ENCODE measurements at places on chromosomes 1 and 21.

GRCh38 chr1:205380882-205381281 is 24.2 kb upstream of the KLHDC8A start:
- no peak for DNase-seq

- DNase-seq: peak; percentile 47
Measured at GRCh38 chr1:20486457-20487235, 636 bp upstream of the CAMK2N1 start.

DNA sequence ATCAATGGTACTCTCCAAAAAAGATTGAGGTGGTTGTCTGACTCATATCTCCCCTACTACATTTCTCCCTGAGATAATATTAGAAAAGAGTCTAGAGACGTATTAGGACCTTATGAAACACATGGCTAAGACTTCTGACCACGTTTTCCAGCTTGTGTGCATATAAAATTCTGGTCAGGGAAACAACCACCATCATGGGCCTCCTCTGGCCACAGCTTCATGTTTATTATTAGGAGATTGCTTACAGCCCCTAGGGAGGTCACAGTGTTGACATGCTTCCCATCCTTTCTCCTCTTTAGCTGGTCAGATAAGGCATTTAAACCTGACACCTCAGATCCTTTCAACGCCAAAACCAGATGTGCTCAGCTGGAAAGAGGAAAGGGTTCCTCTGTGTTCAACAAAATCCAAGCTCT is 620.2 kb downstream of the PLPP3 start:
- no peak for DNase-seq

GRCh38 chr1:53681977-53682685 is 56.8 kb downstream of the GLIS1 start:
- DNase-seq: peak; percentile 43

GRCh38 chr21:45818276-45818903 is 163.2 kb upstream of the COL6A1 start:
- DNase-seq: peak; percentile 82

GRCh38 chr1:232308616-232309015 is 321.3 kb downstream of the SIPA1L2 start:
- no peak for DNase-seq

DNA sequence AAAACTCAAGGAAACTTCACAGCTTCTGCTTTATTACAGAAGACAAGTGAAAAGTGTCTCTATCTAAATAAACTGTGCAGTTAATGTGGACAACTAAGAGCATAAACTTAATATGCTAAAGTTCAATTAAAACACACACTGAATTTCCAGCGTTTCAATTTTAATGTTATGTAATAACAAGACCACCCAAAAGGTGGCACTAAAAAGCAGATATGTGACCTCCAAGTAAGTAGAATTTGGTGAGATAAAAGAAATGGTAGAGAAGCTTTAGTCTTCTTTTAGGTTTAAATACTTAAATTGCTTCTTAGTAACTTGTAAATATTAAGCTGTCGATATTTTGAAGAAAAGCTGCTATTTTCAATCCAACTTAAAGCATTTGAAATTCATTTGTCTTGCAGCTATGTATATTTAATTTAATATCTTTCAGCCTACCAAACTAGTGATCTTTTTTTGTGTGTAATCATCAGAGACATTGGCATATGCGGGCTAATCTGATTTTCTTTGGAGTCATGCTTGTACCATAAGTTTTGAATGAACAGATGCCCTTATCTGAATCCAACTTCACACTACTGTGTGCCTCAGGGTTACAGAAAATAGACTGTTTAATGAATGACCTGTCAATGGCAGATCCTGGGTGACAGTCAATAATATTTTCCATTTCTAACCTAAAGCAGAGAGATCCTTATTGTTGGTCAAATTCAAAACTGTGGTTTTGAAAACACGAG is 36.5 kb upstream of the ADAMTS1 start:
- DNase-seq: peak; percentile 50

DNA sequence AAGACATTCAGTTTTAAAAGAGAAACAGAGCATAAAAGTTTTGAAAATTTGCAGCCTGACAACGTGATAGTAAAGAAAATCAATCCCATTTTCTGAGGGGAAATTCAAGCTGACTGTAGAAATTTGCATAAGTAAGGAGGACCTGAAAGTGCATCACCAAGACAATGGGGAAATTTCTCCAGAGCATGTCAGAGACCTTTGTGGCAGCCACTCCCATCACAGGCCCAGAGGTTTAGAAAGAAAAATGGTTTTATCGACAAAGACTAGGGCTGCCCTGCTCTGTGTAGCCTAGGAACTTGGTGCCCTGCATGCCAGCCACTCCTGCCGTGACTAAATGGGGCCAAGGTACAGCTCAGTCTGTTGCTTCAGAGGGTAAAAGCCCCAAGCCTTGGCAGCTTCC is 1640.2 kb upstream of the PRMT6 start:
- DNase-seq: no peak

DNA sequence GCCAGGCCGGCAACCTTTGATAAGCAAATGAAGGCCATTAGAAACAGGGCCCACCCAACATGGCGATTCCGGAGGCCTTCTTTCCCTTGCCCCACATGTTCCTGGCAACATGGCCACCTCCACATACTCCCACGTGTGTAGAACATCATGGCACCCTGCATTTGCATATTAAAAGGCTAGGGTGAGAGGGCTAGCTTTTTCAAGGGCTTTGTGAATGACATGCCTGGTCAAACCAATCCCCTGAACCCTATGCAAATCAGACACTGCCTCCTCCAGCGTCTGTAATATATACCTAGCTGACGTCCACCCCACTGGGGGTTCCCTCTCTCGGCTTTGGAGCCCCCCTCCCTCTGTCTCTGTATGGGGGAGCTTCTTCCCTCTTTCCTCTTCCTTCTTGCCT is 1.6 kb downstream of the ADCY10 start:
- DNase-seq: no peak
